ENCODE measurements at places on chromosomes 11 and 22.

GRCh38 chr22:23402275-23403151 lies 177.6 kb downstream of the IGLL1 start:
- peak; percentile 7 for DNase-seq

GRCh38 chr11:110071197-110071596 lies 22.0 kb upstream of the ZC3H12C start:
- no peak for DNase-seq

DNA sequence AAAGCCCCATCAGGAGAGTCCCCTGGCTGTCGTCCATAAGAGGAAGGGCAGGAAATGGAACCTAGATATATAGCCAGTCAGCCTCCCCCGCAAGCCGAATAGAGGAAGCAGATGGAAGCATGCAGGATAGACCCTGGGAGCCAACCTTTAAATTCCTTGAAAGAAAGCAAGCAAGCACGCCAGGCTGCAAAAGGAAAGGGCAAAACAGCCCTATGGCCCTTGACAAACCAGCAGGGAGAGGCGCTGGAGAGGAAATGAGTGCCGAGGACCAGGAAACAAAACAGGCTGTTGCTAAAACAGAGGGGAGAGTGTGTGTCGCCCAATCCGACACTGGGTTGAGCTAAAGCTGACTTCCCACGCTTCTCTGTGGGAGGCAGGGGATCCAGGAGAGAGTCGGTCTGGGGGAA lies 203.5 kb upstream of the MTNR1B start:
- DNase-seq = no peak

- DNase-seq = no peak
Measured at GRCh38 chr22:37556710-37557109, 3.6 kb upstream of the CDC42EP1 start.

- DNase-seq = no peak
Measured at GRCh38 chr11:127677660-127678425, 677.3 kb upstream of the KIRREL3 start.

DNA sequence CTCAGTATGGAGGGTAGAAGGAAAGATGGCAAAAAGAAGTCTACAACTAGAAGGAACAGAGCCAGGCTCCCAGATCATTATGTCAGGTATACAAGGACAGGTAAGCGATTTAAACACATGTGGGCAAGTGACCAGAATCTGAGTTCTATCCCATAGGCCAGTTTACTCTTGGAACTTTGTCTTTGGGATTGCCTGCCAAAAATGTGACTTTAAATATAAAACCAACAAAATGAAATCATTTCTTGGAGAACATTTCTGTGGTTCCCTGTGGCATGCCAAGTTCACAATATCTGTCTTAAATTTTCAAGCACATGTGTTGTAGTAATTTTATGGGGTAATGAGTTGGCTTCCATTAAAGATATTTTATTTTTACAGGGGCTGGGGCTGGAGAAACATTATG lies 141.0 kb downstream of the SLC17A6 start:
- no peak for DNase-seq

Data from stimulated activated CD8-positive, alpha-beta memory T cell treated with anti-CD3 and anti-CD28 coated beads, Interleukin-7, amount 100 ng/mL, for 1 hour (primary cell).